ENCODE measurements at places on chromosomes 13 and 19. TPM values are rescaled to one million over a fixed set of nuclear protein-coding genes. Genes with fewer than 3 reads are reported as not detected.

DNA sequence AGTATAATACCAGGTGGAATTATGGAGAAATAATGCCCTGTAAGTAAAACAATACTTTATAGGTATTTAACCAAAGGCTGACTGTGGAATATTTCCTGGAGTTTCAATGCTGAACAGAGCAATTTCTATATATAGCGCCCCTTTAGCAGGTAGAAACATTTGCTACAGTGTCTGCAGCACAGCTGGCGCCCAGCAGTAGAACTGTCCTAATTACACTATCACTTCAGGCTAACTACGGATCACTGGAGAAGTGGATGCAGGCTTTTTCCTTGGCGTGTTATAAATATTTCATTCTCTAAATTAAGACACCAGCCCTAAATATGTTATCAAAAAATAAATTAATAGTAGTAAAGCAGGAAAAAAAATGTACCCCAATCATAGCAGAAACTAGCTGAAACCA, 3.1 kb downstream of the SHISA2 start:
- H3K4me1 ChIP-seq: peaks cover 18% of the 10 kb centered on the region
- H3K27me3 ChIP-seq: peaks cover 37% of the 10 kb centered on the region
- H3K36me3 ChIP-seq: no peaks in the 10 kb centered on the region
- no peak for DNase-seq
- H3K4me3 ChIP-seq: no peak overlapping the region
- no peak overlapping the region for H3K27ac ChIP-seq

GRCh38 chr13:70960841-70961443, 852.7 kb upstream of the KLHL1 start:
- H3K36me3 ChIP-seq: no peaks in the 10 kb centered on the region
- H3K27me3 ChIP-seq: no peaks in the 10 kb centered on the region
- no peak overlapping the region for H3K27ac ChIP-seq
- H3K4me1 ChIP-seq: no peaks in the 10 kb centered on the region

DNA sequence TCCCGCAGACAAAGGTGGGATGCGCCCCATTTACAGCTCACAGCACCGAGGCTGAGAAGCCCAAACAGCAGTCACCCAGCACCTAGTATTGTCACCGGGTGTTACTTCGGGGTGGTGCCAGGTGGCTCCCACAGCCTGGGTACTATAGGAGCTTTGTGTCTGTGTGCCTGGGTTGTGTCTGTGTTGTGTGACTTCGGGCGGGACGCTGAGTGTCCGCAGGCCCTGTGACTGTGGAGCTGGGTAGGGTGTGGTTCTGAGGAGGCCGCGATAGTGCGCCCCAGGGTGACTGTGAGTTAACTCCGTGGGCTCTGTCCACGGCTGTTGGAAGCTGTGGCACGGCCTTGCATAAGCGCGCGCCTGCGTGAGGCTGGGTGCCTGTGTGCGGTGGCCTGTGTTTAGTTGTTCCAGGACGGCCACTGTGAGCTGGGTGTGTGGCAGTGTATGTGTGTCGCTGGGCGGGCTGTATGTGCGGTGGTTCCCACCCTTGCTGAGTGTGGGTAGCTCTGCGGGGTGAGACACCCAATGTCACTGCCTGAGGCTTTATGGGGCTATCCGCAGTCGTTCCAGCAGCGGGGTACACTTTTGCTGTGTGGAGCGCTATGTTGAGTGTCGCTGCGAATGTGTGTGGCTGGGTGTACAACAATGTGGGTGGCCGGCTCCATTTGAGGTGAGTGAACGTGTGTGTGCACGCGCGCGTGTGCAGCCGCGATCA, 559 bp upstream of the SSBP4 start:
- DNase-seq: peak; percentile 75
- H3K36me3 ChIP-seq: no peaks in the 10 kb centered on the region

NAT14 gene
- 3.7 TPM for total RNA-seq
